ENCODE measurements at places on chromosomes 3 and 15.

- no peak for DNase-seq
Observed at GRCh38 chr3:184176377-184177330, 2.0 kb downstream of the AP2M1 start.

DNA sequence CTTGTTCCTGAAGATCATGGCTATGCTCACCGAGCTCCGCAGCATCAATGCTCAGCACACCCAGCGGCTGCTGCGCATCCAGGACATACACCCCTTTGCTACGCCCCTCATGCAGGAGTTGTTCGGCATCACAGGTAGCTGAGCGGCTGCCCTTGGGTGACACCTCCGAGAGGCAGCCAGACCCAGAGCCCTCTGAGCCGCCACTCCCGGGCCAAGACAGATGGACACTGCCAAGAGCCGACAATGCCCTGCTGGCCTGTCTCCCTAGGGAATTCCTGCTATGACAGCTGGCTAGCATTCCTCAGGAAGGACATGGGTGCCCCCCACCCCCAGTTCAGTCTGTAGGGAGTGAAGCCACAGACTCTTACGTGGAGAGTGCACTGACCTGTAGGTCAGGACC lies 35.2 kb downstream of the NR1I2 start:
- no peak for DNase-seq

- no peak for DNase-seq
Observed at GRCh38 chr15:48974882-48975281, 11.2 kb upstream of the SHC4 start.

DNA sequence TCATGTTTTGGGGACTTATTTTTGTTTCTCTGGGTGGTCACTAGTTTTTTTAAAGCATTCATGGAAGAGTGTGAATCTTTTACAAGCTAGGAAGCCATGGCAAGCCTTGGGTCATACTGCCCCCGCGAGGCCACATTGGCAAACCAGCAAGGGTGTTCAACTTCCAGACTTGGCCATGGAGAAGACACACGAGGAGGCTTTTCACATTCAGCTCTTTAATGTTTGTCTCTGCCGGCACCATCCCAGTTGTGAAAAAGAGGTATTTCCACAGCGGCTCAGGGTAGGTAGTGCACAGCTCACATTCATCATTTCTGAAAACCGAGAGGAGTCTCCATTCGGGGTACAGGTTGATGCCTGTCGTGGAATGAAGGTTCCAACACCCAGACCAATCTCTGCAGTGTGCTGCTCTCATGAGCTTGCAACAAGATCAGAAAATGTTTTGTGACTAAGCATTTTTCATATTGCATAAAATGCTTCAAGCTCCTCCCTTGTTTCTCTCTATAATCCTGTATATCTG lies 7.7 kb downstream of the CCR5 start:
- DNase-seq: peak; percentile 74

DNA sequence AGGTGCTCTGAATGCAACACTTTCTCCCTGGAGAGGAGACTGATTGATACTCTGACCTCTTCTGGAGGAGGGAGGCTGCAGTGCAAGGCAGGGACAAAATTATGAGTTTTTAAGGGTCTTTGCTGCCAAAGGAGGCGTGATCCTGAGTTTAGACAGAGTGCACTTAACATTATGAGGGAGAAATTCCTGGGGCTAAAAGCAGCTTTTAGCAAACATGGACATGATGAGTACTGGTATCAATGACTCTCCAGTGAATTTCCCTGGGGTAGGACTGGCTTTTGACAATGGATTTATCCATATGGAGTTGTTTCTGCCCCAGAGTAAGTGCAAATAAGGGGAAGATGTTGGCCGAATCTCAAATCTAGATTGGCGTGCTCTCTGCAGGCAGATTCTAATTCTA lies 133.1 kb downstream of the THSD4 start:
- DNase-seq: no peak

DNA sequence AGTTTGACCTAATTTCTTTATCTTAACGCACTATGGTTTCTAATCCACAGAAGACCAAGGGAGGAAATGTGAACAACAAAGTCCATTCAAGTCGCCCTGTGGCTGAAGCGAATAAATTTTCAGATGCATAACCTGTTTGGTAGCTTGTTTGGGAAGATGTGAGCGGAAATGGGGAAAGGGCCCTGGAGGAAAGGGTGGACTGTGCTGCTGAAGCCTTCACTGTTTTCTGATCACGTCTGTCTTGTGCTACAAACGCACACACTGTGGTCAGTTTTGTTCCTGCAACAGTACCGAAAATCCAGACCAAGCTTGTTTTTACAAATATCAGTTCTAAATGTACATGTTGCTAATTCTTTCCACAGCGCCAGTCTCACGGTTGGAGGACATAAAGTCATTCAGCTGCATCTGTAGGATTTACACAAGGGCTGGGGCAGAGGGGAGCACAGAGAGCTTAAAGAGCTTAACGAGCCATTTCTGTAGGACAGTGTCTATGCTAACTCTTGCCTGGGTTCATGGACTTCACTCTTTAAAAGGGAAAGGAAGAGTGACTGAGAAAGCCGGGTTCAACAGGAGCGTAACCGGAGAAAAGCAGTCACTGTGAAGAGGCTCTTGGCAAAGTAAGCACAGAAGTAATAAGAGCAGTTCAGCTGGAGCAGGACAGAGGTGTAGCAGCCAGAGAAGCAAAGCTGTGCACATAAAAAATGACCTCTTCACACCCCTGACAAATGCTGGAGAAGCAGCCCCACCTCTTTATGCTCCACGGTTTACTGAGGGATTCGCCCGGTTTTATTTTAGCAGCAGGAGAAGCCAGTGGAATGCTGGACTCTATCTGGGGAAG lies 66.6 kb downstream of the USF3 start:
- no peak for DNase-seq

DNA sequence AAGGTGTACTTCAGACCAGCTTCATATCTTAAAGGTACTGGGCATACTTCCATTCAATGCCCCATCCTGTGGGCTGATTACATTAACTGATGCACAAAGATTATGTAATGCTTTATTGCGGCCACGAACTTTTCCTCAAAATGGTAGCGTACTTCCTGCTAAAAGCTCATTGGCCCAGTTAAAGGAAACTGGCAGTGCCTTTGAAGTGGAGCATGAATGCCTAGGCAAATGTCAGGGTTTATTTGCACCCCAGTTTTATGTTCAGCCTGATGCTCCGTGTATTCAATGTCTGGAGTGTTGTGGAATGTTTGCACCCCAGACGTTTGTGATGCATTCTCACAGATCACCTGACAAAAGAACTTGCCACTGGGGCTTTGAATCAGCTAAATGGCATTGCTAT lies 3.4 kb downstream of the SKIL start:
- DNase-seq: no peak

GRCh38 chr15:38559131-38559530 lies 5.5 kb downstream of the RASGRP1 start:
- DNase-seq: no peak

DNA sequence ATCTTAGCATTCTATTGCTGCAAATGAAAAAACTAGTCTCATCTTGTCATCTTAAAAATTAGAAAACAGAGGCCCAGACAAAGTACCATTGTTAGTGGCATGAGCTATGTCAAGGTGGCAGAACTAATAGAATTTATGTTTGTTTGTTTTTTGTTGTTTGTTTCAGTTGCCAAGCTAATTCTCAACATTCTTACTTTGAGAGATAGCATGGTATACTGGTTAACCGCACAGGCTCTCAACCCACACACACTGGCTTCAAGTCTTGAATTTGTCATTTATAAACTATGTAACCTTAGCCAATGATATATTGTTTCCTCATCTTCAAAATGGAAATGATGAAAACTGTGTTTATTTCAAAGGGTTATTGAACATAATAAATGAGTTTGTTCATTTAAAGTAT lies 367.6 kb upstream of the PLSCR5 start:
- no peak for DNase-seq

- DNase-seq: no peak
Observed at GRCh38 chr15:85174521-85174920, 192.9 kb downstream of the PDE8A start.

GRCh38 chr15:71212146-71212545 lies 96.9 kb downstream of the THSD4 start:
- DNase-seq: no peak

- no peak for DNase-seq
Observed at GRCh38 chr3:16338999-16339398, 74.0 kb downstream of the OXNAD1 start.

- DNase-seq: no peak
Observed at GRCh38 chr3:132789959-132790358, 67.8 kb upstream of the NPHP3 start.

DNA sequence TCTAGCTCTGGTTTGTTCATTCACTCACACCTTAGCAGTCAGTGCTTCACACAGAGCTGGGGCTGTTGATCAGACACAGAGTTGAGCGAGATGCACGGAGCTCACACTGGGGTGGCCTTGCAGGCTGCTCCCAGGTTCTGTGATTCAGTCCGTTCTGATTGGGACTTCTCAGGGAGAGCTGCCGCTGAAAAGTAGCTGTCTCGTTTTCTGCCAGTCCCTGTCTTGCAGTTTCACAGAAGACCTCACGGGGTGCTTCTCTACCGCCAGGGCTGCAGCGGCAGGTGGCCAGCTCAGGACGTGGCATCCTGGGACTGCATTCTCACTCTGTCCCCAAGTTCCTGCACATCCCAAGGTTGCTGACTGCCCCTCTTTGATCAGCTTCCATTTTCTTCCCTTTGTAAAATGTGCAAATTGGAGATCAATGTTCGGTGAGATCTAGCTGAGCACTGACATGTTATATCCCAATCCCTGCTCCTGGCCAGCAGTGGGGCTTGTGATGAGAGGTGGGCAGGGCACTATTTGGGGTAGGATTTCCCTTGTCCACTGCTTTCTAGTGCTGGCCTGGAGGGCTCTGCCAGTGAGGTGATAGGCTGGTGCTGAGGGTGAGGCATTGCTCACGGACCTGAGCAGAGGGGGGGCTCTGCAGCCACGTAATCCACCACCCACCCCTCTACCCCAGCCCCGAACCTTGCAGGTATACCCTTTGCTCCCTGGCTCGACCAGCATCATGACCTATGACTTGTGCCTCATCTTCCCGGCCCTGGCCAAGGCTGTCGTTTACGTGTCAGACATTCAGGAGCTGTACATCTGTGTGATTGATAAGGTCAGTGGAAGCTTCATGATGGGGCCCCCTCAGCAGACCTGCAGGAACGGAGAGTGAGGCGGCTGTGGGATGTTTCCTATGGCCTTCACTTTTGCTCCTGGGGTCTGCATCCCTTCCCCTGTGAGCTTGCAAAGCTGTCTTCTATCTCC lies 5.3 kb upstream of the TXNRD3 start:
- no peak for DNase-seq

- DNase-seq: no peak
Observed at GRCh38 chr15:75036212-75036616, 12.8 kb downstream of the PPCDC start.

- peak; percentile 35 for DNase-seq
Observed at GRCh38 chr3:61936344-61936937, 375.1 kb downstream of the PTPRG start.

- no peak for DNase-seq
Observed at GRCh38 chr15:78850941-78851755, 21.5 kb upstream of the MORF4L1 start.

DNA sequence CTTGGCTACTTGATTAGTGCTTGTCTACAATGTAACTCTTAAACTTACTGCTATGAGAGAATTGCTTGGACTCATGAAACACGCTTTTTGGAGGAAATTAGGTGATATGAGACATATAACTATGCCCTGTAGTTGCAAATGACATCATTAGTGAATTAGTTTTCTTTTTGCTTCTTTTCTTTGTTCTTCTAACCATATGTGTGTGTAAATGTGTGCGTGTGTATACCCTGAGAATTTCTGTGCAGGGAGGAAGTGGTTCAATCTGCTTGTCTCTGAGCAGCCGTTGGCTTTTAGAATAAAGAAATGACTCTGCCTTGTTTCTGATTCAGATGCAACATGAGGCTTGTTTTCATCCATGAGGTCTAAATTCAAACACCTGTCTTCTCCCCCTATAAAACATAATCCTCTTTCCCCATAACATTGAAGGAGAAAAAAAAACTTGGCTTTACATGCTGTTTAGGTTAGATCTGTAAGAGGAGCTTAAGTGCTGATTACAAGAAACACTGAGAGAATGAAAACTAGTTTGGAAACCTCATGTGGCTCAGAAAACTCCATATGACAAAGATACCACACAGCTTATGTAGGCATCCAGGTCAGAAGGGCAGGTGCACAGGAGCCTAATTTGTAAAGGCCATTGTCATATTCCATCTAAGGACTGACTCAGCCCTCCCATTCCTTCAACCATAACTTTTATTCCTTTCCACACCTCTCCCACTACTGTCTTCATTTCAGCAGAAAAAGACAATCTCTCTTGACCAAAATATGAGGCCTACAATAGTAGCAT lies 30.5 kb upstream of the BLM start:
- DNase-seq: no peak

DNA sequence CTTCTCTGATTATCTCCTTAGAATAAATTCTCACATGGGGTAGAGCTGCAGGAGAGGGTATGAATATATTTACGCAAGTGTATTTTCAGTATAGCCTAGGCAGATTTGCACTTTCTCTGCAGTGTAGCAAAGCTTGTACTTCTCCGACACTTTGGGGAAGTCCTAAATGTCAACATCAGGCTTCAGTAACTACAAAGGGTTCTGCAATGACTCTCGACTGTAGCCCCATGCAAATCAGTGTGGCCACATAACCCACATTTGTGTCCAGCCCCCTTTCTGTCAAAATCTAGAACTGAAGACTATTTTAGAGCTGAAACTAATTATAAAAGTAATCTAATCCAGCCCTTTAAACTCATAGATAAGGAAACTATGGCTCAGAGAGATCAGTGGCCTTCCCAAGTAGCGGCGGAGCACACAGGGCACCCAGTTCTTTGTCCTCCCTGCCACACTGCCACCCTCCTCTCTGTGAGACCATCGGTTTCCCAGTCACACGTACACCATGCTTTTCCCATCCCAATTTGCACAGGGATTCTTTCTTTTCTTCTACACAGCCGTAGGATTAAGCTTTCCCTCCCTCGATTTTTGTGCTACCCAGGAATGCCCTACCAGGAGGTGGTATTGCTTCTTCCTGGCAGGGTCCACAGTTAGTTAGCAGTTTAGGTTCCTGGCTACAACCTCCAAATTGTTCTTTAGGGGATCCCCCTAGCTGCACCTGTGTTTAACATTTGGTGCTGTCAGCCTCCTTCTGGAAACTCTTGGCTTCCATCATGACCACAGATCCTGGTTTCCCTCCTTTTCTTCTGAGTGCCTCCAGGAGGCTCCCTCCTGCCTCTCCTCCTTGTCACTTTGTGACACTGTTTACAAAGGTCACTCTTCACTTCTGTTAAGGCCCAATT lies 22.9 kb downstream of the MRAS start:
- no peak for DNase-seq

DNA sequence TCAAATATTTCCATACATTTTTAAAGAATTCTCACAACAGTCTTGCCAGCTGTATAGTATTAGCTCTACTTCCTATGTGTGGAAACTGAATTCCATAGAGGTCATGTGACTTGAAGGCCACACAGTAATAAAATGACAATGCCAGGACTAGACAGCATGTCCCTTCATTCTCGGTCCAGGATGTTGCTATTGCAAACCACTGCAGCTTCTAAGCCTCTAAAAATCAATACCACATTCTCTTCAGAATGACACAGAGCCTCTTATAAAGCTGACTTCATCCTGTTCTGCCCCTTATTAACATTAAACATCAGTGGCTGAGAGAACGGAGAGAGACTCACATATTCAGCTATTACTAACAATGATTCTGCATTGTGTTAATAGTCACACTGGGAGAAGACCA lies 240.3 kb upstream of the PEX5L start:
- no peak for DNase-seq

GRCh38 chr3:52056521-52056967 lies at the start of gene DUSP7:
DUSP7 (minus strand) TSS chr3:52056571; CDS start chr3:52056366, 205 bp downstream.
- DNase-seq: peak; percentile 80
